ENCODE measurements at places on chromosomes 4 and X. TPM values are rescaled to one million over a fixed set of nuclear protein-coding genes. Genes with fewer than 3 reads are reported as not detected.
A peak's percentile ranks its signal among the peaks of the same experiment; 100 is the strongest.

ZCCHC13 gene
- total RNA-seq, result not detected

ARHGAP4 gene
- 9.2 TPM for total RNA-seq

ASB12 gene
- 0.24 TPM for total RNA-seq

ATP8A1 gene
- 14.0 TPM for total RNA-seq

PRRG3 gene
- 9.2 TPM for total RNA-seq

DNA sequence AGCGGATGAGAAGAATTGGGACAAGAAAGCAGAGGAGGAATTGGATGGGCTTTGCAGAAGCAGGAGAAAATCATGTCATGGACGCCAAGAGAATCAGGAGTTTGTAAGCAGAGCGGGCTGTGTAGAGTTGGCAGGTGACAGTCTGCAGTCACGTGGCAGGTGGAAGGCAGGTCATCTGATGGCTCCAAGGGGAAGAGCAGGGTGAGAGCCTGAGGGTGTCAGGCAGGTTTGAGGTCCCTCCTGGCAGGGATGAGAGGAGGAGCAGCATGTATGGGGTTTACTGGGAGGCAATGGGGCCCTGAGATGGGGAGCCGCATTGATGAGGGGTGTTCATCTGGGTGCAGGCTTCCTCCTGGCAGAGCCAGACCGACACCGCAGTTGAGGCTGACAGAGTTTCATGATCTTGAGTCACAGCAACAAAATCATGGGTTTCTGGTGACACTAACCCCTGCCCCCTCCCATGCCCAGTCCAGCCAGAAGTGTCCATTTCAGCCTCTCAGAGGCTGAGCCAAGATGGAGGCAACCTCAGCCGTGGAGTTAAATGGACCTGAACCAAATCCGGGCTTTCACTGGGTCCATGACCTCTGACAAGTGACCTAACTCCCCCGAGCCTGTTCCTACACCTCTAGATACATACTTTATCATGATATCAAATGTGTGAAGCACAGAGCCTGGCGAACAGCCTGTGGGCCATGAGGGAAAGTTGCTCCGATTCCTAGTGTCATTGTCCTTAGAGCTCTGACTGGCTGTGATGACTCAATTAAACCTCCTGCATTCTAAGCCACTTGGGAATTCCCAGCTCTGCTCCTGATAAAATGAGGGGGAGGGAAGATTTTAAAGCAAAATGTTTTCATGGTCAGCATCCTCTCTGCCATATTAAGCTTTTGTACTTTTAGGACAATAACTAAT is 36.1 kb downstream of the EVC start:
- DNase-seq, result no peak
- H3K4me3 ChIP-seq, result no peak overlapping the region
- H3K27me3 ChIP-seq, result no peaks in the 10 kb centered on the region
- H3K27ac ChIP-seq, result no peak overlapping the region
- H3K4me1 ChIP-seq, result no peaks in the 10 kb centered on the region

- H3K4me3 ChIP-seq, result no peak overlapping the region
- H3K27me3 ChIP-seq, result no peaks in the 10 kb centered on the region
- no peaks in the 10 kb centered on the region for H3K36me3 ChIP-seq
- no peak overlapping the region for H3K27ac ChIP-seq
- no peaks in the 10 kb centered on the region for H3K4me1 ChIP-seq
Observed at GRCh38 chrX:16754019-16754418, 32.2 kb upstream of the TXLNG start.

- H3K27ac ChIP-seq, result no peak overlapping the region
- H3K4me3 ChIP-seq, result no peak overlapping the region
- H3K36me3 ChIP-seq, result no peaks in the 10 kb centered on the region
- no peak for DNase-seq
- H3K4me1 ChIP-seq, result no peaks in the 10 kb centered on the region
Observed at GRCh38 chrX:19794690-19795089, 92.7 kb downstream of the SH3KBP1 start.

- no peak for DNase-seq
- no peaks in the 10 kb centered on the region for H3K36me3 ChIP-seq
- no peak overlapping the region for H3K27ac ChIP-seq
Observed at GRCh38 chrX:8274170-8274569, 103.1 kb upstream of the VCX2 start.

DNA sequence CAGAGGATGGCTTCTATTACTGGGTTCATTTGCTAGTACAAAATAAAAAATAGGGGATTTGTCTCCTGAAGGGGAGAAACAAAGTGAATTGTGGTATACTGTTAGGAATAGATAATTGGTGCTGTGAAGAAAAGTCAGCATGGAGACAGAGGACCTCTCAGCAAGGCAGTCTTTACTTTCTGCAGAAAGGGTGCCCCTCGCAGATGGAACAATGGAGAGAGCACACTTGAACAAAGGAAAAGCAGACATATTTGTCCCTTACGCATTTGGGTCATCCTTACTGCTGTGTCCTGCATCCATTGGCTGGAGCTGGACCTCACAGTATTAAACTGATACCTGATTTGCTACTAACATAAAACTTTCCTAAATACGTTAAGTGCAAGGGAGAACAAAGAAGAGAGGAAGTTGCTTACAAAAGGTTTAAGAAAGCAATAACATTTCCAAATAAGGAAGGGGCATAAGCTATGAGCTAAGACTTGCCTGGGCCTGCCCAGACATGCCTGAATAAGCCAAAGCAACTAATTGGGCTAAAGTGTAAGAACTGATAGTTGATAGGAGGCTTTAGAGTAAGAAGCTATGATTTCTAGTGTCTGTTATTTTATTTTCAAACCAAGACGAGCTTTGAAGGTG is 83.8 kb downstream of the CCKAR start:
- H3K27ac ChIP-seq, result no peak overlapping the region
- DNase-seq, result no peak
- H3K36me3 ChIP-seq, result no peaks in the 10 kb centered on the region
- H3K4me1 ChIP-seq, result no peaks in the 10 kb centered on the region
- no peaks in the 10 kb centered on the region for H3K27me3 ChIP-seq
- no peak overlapping the region for H3K4me3 ChIP-seq

DNA sequence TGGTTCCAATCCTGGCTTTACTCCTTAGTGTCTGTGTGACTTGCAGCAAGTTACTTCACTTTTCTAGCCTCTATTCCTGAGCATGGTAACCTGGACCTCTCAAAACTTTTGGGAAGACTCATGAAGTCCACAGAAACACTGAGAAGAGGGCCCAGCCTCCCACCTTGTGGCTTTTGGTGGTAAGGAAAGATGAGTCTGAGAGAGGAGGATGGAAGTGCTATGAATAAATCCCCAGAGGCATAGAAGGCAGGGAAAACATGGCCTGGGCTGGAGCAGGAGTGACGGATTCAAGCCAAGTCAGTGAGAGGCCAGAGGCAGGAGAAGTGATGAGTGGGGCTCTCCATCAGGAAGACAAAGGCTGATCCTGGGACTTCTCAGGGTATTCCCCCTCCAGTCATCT is 10.9 kb upstream of the MAGEA4 start:
- H3K27me3 ChIP-seq, result no peaks in the 10 kb centered on the region
- no peak overlapping the region for H3K27ac ChIP-seq
- H3K4me1 ChIP-seq, result no peaks in the 10 kb centered on the region
- H3K36me3 ChIP-seq, result no peaks in the 10 kb centered on the region

DNA sequence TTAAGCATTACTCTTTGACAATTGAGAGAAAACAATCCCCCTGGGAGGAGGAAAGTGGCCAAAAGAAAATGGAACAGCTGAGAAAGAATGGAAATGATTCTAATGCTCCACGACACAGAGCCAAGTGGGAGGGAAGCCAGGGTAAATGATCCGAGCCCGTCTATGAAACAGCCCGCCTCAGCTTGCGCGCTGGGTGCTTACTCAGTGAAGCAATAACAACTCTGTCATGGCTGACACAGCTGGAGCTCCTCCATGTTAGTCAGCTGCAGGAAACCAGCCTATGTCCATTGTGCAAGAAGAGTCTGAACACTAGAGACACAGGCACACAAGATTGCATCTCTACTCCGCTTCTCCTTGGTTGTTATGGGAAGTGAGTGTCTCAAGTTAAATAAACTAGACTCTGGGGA is 19.3 kb downstream of the NOA1 start:
- no peak overlapping the region for H3K27ac ChIP-seq
- no peaks in the 10 kb centered on the region for H3K36me3 ChIP-seq
- H3K4me1 ChIP-seq, result peaks cover 1% of the 10 kb centered on the region
- peak; percentile 72 for DNase-seq

GRCh38 chr4:140252141-140252741 is 98.3 kb upstream of the MAML3 start:
- H3K27ac ChIP-seq, result peak overlapping the region; percentile 94
- peaks cover 5% of the 10 kb centered on the region for H3K4me1 ChIP-seq
- H3K27me3 ChIP-seq, result no peaks in the 10 kb centered on the region
- H3K4me3 ChIP-seq, result peak overlapping the region; percentile 60
- H3K36me3 ChIP-seq, result no peaks in the 10 kb centered on the region

GRCh38 chr4:146930673-146931072 is 15.0 kb downstream of the TTC29 start:
- H3K4me1 ChIP-seq, result no peaks in the 10 kb centered on the region
- H3K27ac ChIP-seq, result no peak overlapping the region
- H3K27me3 ChIP-seq, result no peaks in the 10 kb centered on the region
- no peak for DNase-seq
- H3K36me3 ChIP-seq, result no peaks in the 10 kb centered on the region

DNA sequence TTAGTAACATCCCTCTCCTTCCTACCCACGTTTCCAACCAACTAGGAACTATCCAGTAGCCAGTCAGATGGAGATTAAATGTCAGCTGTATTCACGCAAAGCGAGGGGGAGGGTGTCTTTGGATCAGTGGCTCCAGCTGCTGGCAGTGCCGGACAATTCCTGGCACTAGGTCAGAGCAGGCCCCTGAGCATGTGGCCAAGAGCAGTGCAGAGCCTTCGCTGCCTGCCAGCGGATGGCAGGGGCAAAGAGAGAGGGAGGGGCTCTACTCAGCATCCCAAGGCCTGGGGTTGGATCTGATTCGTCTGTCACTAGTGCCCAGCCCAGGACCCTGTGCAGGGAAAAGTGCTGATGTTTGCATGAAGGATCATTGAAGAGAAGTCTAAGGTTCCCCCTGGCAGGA is 28.7 kb upstream of the JAKMIP1 start:
- no peak overlapping the region for H3K27ac ChIP-seq
- no peaks in the 10 kb centered on the region for H3K36me3 ChIP-seq
- no peak overlapping the region for H3K4me3 ChIP-seq
- no peaks in the 10 kb centered on the region for H3K27me3 ChIP-seq
- no peak for DNase-seq

DNA sequence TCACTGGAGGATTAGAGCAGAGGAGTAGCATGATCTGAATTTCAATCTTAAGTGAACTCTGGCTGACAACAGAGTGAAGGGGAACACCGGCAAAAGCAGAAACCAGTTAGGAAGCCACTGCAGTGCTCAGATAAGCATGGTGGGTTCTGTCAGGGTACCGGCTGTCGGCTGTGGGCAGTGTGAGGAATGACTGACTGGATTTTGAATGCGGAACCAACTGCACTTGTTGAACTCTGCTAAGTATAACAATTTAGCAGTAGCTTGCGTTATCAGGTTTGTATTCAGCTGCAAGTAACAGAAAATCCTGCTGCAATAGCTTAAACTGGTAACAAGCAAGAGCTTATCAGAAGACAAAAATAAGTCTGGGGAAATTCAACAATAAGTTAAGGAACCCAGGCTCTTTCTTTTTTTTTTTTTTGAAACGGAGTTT is 5.2 kb downstream of the HTT start:
- no peak for DNase-seq
- H3K4me1 ChIP-seq, result peaks cover 3% of the 10 kb centered on the region
- H3K27me3 ChIP-seq, result no peaks in the 10 kb centered on the region

DNA sequence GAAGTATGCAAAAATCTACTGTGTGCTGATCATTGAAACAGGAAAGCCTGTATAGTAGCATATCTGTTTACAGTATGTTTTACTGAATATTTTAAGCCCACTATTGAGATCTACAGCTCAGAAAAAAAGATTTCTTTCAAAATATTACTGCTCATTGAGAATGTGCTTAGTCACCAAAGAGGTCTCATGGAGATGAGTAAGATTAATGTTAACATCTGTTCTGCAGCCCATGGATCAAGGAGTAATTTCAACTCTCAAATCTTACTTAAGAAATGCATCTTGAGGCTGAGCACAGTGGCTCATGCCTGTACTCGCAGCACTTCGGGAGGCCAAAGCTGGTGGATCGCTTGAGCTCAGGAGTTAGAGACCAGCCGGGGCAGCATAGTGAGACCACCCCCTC is 3.3 kb downstream of the RNF4 start:
- H3K4me3 ChIP-seq, result no peak overlapping the region
- H3K27me3 ChIP-seq, result no peaks in the 10 kb centered on the region
- H3K4me1 ChIP-seq, result peaks cover 5% of the 10 kb centered on the region
- no peaks in the 10 kb centered on the region for H3K36me3 ChIP-seq

DNA sequence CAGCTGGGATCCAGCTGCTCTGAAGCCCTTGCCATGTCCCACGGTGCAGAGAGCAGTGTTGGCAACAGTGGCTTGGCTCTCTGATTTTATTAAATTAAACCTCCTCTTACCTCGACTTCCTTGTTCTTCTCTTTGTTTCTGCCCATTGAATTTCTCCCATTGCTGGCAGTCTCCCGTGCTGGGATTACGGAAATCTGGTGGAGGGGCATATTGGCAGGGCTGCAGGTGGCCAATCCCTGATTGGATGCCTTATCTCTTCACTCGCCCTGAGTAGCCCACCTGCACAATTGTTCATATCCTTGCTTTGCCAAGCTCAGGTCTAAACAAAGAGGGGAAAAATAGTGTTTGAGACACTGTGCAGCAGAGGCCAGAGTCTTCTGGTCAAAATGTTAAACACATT is 493.9 kb downstream of the TMA16 start:
- no peak overlapping the region for H3K4me3 ChIP-seq
- H3K36me3 ChIP-seq, result no peaks in the 10 kb centered on the region
- H3K4me1 ChIP-seq, result no peaks in the 10 kb centered on the region
- H3K27ac ChIP-seq, result no peak overlapping the region
- no peak for DNase-seq
- no peaks in the 10 kb centered on the region for H3K27me3 ChIP-seq

- peaks cover 4% of the 10 kb centered on the region for H3K4me1 ChIP-seq
- H3K27ac ChIP-seq, result no peak overlapping the region
- no peak for DNase-seq
- H3K4me3 ChIP-seq, result no peak overlapping the region
- no peaks in the 10 kb centered on the region for H3K36me3 ChIP-seq
Observed at GRCh38 chr4:4281787-4282186, 8.2 kb downstream of the LYAR start.

DNA sequence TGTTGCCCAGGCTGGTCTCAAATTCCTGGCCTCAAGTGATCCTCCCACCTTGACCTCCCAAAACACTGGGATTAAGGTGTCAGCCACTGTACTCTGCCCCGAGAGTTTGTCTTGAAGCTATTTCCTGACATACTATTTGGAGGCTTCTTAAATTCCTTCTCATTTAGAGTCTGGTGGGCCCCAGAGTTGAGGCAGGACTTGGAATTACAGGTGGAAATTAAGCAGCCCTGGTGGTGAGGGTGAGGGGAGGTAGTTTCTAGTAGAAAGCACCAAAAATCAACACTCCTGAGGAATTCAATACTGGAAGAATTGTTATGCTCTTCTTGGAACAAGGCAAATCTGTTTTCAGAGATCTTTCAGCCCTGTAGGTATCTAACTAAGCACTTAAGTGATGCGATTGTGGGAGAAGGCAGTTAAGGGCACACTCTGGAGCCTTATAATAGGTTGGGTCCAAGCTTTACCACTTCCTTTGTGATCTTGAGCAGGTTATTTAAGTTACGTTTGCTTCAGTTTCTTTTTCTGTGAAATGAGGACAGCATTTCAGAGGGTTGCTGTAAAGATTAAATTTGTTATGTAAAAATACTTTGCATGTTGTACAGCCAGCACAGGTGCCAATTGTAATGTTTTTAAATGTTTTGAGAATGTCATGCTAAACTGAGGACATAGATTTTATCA is 200.7 kb downstream of the SOWAHB start:
- no peaks in the 10 kb centered on the region for H3K36me3 ChIP-seq
- DNase-seq, result no peak
- H3K4me3 ChIP-seq, result no peak overlapping the region
- no peaks in the 10 kb centered on the region for H3K27me3 ChIP-seq
- H3K27ac ChIP-seq, result no peak overlapping the region

- no peak overlapping the region for H3K4me3 ChIP-seq
- no peak overlapping the region for H3K27ac ChIP-seq
- H3K27me3 ChIP-seq, result no peaks in the 10 kb centered on the region
- H3K36me3 ChIP-seq, result no peaks in the 10 kb centered on the region
- no peak for DNase-seq
Observed at GRCh38 chr4:3440979-3441500, 728 bp upstream of the HGFAC start.
